IPS-NIHi11 (cell line): ENCODE measurements at places on chromosomes 7 and 10.
A peak's percentile ranks its signal among the peaks of the same experiment; 100 is the strongest.

DNA sequence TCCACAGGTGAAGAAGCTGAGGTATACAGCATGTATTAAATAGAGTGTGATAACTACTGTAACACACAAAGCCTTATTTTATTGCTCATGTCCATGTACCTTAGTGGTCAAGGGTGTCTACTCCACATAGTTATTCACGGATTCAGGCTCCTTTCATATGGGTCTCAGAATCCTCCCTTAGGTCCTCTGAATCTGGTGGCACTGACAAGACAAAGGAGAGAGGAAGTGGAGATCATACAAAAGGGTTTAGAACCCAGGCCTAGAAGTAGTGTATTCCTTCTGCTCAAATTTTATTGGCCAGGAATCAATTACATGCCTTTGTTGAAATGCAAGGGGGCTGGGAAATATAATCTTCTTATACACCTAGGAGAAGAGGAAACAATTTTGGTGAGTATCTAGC, 164.6 kb downstream of the PTEN start:
- no peak for DNase-seq

DNA sequence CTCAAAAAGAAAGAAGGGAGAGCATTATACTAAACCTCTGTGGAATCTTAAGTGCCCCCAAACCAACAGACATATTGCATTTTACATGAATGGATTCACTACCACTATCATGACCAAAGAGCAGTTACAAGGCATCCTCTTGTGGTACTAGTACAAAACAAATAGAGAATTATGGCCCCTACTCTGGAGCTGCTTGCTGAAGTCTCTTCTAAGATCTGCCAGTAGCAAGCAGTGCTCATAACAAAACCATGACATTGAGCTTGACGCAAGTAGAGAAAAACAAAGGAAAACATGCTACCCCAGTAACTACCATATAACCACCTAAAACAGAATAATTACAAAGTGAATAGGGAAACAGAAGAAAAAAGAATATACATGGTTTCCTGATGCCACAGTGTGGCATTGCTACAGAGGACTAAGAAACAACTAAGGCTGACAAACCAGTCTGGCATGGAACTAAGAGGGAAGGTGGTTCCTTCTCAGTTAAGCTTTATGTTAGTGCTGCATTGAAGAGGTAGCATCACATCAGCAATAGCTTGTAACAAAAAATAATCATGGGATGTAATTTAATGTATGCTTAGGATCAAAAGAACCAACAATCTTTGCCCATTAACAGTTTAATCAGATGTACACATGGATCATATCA, 150.2 kb upstream of the AGR3 start:
- no peak for DNase-seq

- no peak for DNase-seq
These were observed 48.9 kb downstream of the SLC39A12 start for GRCh38 chr10:18000601-18001000.

- no peak for DNase-seq
These were observed 952 bp upstream of the MAFK start for GRCh38 chr7:1529383-1530116.

DNA sequence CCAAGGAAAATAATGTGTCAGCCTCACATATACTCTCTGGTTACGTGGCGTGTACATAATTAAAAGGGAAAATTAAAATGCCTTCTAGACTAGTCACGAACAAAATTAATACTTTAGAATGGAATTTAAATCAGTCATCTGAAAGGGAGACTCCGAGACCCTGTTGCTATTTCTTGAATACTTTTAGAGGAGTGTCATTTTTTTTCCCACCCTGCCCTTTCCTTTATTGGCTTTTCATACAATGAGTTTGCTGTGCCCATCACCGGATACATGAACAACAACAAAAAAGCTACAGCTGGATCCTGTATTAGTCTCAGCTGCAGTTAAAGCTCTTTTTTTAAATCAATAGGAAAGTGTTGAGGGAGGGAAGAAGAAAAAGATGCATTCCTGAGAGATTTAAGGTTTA, 20.1 kb downstream of the CYTH3 start:
- no peak for DNase-seq

GRCh38 chr10:97553575-97554031, 19.0 kb upstream of the ANKRD2 start:
- peak; percentile 86 for DNase-seq
